AG10803 (cell line): ENCODE measurements at places on chromosomes 4 and X.

DNA sequence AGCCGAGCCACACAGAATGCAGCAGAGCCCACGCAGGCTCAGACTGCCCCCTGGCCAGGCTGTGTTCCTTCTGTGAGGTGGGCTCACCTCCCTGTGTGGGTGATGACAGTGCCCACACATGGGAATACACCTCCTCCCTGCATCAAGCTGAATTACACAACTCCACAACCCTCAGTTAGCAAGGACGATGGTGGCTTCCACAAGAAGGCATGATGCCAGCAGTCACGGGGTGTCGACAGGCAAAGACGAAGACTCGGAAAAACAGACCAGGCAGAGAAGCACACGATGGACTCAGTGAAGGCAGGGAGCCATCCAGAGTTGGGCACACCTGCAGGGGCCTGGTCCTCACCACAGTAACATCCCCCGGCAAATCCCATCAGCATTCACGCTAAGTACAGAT, 12.1 kb downstream of the LETM1 start:
- peak; percentile 64 for DNase-seq

DNA sequence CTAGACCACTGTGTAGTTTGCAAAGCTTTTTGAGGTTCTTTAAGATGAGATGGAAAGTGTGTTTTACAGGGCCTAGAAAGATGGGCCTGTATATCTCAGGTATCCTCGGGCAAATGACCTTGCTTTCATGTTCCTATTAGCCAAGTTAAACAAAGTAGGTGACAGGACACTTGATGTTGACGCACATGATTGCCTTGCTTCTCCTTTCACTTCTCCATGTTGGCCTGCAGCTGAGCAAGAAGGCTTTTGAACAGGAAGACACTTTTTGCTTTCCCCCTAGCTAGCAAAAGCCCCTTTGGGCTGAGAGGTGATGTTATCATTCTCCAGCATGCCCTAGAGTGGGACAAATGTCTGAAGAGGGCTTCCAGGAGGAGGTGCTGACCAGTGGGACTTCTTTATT, 202.1 kb downstream of the GPC3 start:
- no peak for DNase-seq

GRCh38 chr4:15653420-15653819, 1.7 kb downstream of the FBXL5 start:
- no peak for DNase-seq

DNA sequence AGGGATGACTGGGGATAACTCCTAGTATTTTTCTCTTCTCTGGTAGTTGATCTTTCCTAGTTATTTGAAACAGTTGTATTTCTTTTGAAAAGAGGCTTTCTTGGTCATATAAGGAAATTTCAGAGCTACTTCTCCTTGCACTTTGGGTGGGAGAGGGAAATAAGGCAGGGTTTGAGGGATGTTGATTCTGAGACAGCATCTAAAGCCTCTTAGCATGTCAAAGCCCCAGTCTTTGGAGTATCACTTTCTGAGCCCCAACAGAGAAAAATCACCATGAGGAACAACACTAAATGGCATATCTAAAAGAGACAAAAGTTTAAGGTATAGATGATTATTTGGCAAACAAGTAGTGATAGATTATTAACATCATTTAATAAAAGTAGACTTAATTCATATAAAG, 688.1 kb downstream of the TRAM1L1 start:
- no peak for DNase-seq

DNA sequence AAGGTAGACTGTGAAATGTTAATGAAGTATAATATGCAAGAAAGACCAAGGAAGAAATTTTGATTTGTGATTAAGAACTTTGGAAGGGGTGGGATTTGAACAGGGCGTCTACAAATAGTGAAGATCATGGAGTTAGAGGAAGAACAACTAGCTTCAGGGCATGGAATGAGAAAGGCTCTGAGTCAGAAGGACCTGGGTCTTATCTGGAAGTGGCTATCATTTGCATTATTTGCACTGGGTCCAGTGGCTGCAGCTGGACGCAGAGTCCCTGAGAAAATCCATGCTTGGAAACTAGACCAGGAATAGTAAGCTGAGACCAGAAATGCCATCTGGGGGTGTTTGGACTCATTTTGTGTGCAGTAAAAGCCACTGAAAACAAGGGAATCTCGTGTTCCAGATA, 4.3 kb upstream of the LIMCH1 start:
- no peak for DNase-seq

GRCh38 chr4:2792711-2793585, at the start of gene SH3BP2:
SH3BP2 (plus strand) TSS chr4:2793085; CDS start chr4:2820618, 27,533 bp downstream.
- peak; percentile 66 for DNase-seq

DNA sequence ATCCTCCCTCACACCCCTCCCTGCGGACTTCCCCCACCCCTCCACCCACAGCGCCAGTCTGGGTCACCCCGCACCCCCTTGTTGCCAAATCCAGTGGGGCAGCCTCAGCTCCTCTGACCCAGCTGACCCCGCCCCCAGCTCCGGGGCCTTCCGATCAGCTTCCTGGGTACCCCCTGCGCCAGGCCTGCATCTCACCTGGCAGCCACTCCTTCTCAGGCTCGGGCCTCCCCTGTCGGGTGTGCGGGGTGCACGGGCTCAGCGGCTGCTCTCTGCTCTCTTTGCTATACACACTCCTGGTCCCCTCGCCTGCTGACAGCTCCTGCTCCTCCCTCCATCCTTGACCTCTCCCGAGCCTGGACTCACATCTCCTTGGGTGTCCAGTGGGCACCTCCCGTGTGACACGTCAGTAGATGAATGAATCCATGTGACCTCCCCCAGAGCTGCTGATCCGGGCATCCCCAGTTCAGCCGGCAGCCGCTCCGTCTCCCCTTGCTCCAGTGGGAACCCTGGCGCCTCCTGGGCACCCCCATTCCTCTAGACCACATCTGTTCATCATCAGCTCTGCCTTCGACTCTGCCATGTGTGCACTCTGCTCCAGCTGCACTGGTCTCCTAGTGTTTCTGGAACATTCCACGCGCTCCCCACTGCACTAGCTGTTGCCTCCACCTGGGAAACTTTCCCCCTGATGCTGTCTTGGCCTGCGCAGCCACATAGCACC, 9.9 kb downstream of the CFAP99 start:
- DNase-seq, result no peak
